ENCODE measurements at places on chromosomes 11 and 22.

GRCh38 chr11:12706545-12707499, 32.6 kb downstream of the TEAD1 start:
- DNase-seq, result no peak

DNA sequence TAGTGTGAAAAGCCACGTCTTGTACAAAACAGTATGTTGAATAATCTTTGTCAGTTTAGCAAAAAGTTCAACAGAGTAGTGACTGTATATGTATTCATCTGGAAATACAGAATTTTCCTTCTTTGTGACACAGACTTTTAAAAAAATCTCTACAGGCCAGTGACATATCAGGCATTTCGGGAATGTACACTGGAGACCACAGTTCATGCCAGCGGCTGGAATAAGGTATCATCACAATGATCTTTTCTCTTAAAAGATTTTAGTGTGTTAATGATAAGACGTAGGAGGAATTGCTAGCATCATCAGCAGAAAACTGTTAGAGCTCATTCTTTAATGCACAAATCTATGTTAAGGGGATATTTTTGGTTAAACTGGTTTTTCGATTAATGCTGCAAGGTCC, 57.4 kb downstream of the BCL2L13 start:
- DNase-seq, result no peak

GRCh38 chr11:11884774-11885481, 43.2 kb downstream of the USP47 start:
- no peak for DNase-seq

DNA sequence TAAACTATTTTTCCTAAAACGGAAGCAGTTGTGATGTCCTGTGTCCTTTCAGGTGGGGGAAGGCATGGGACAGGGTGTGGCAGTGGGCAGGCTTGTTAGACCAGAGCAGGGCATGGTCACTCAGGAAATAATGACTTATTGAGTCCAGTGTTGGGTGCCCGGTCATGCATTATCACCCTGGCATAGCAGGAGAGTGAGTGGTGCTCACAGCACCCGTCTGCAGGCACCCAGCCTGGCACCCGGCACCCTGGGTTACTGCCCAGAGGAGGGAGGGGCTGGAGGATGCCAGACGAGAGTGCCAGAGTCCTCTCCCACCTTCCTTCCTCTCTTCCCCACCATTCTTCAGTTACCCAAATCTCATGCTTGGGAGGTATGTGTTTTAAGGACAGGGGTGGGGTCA, 59.1 kb downstream of the ST3GAL4 start:
- no peak for DNase-seq

GRCh38 chr22:25025491-25026400, 73.2 kb downstream of the KIAA1671 start:
- DNase-seq, result no peak

GRCh38 chr22:37472418-37473006, 13.7 kb downstream of the MFNG start:
- no peak for DNase-seq

DNA sequence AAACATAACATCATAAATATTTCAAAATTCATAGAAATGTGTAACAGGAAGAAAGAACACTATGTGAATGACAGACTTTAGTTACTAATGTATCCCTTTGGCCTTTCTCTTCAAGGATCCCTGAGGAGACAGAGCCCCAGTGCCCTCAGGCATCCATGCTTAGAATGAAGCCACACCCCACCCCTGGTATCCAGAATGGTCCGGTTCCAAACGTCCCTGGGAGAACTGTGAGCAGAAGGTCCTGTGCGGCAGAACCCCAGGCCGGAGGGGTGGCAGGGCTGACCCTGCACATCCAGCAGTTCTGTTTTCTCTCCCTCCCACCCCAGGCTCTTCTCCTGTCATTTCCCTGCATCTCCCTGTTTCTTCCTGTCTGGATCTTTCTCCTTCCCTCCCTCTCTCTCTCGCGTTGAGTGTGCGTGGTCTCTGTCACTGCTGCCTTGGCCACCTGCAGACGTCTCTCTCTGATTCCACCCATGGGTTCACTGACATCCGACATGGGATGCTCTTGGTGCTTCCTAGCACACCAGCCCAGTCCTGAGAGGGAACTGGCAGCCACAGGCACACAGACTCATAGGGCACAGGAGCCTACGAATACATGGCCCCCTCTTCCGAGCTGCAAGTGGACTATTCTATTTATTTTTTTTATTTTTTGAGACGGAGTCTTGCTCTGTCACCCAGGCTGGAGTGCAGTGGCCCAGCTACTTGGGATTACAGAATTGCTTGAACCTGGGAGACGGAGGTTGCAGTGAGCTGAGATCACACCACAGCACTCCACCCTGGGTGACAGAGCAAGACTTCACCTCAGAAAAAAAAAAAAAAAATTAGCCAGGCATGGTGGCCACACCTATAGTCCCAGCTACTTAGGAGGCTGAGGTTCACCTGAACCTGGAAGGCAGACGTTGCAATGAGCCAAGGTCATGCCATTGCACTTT, 5.7 kb downstream of the RFPL1 start:
- no peak for DNase-seq

- no peak for DNase-seq
These were observed 1.1 kb downstream of the MTA2 start for GRCh38 chr11:62600367-62601121.

- DNase-seq, result no peak
These were observed 11.6 kb downstream of the SLC37A2 start for GRCh38 chr11:125074511-125075241.

- DNase-seq, result no peak
These were observed 369.7 kb downstream of the INSC start for GRCh38 chr11:15484398-15484797.

- no peak for DNase-seq
These were observed 22.2 kb downstream of the MYBPC3 start for GRCh38 chr11:47329987-47330931.

GRCh38 chr11:81165164-81165563, 1568.5 kb downstream of the FAM181B start:
- no peak for DNase-seq

GRCh38 chr11:44565953-44566949, 788 bp downstream of the CD82 start:
- DNase-seq, result no peak

GRCh38 chr11:74844072-74844471, 95.4 kb downstream of the RNF169 start:
- DNase-seq, result no peak

GRCh38 chr11:65887723-65888162, 528 bp downstream of the FIBP start:
- DNase-seq, result no peak

DNA sequence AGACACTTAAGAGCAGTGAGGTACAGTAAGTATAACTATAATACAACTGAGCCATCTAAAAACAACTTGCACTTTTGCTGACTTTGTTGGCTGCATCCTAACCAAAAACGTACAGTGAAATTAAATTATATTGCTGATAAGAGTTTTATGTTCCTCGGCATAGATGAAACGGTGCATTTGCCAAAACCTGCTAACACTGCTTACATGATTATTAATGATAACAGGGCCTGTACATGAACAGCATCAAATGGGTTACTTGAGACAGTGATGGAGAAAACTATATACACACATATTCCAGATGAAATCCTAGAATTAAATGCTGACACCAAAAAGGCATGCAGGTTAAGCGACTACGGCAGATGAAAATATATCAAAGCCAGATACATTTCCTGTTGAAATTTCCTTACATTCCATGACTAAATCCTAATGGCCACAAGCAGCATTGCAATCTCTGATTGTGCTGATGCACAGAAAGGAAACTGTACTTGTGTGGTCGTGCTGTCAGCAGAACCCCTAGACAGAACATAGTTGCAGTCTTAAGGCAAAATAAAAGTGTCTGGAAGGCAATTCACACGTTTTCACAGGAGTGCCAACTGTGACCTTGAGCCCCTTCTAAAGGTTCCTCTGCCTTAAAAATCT, 143.9 kb downstream of the CADM1 start:
- no peak for DNase-seq

DNA sequence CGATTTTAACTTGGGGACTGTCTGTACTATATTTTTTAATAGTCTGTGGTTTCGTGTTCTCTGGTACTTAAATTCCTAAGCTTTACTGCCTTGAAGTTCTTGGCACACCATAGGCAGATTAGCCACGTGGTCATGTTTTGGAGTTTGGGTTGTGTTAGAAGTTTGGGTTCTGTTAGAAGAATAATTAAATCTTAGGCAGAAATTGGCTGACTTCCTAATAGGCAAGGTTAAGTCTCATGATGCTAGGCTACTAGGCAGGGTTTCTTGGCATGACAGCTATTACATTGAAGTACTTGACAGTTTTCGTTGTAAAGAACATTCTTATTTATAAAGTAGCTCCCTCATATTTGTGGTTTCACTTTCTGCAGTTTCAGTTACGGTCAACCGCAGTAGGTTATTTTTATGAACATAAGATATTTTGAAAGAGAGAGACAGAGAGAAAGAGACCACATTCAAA, 30.0 kb upstream of the MMP7 start:
- DNase-seq, result no peak

- DNase-seq, result no peak
These were observed 176.2 kb downstream of the KIF18A start for GRCh38 chr11:27931770-27932169.

GRCh38 chr11:119306373-119306890, 10.5 kb downstream of the MCAM start:
- DNase-seq, result no peak

GRCh38 chr11:65787649-65788622, 1.1 kb downstream of the OVOL1 start:
- no peak for DNase-seq

- DNase-seq, result no peak
These were observed 31.8 kb downstream of the GLB1L2 start for GRCh38 chr11:134363592-134363991.
